ENCODE measurements at places on chromosomes 4 and X.

DNA sequence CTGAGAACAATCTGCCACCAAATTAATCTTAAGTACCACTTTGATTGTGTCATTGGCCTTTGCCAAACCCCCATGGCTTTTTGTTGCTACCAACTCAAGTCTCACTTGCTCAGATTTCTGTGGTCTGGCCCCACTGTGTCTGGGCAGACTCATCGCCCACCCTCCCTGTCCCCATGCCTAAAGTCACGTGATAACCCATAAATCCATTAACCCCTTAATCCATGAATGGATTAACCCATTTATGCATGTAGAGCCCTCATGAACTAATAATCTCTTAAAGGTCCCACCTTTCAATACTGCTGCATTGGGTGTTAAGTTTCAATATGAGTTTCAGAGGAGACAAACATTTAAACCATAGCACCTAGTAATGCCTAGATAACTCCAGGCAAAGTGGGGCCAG, 78.5 kb upstream of the BLTP1 start:
- no peak for DNase-seq

GRCh38 chr4:129545599-129546278, 449.8 kb downstream of the C4orf33 start:
- DNase-seq = peak; percentile 86

DNA sequence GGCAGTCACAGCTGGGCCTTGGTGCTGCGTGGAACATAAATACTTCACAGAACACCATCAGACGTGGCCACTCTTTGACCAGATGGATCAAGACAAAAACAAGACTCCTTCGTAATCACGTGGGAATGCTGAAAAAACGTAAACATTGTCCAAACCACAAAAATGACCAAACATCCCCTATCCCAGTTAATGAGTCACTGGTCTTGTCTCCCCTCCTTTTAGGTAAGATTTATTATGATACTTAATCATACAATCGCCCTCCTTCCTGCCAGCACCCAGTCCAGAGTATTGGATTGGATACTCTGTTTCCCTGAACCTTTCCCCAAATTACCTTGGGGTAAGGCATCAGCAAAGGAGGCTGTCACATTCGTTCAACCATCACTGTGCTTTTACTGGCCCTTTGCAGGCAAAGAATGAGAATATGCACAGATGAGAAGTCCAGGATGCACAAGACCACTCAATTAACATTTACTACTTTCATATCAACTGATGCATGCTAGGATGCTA, 601 bp upstream of the TCEANC start:
- no peak for DNase-seq

- no peak for DNase-seq
These were observed 188.4 kb upstream of the TRPC5 start for GRCh38 chrX:112270991-112271390.

GRCh38 chr4:113757486-113757885, 4.1 kb downstream of the CAMK2D start:
- DNase-seq = no peak

- no peak for DNase-seq
These were observed 218.8 kb downstream of the C4orf33 start for GRCh38 chr4:129314781-129315180.

- DNase-seq = no peak
These were observed 23.8 kb downstream of the ARHGAP10 start for GRCh38 chr4:147755561-147756295.

DNA sequence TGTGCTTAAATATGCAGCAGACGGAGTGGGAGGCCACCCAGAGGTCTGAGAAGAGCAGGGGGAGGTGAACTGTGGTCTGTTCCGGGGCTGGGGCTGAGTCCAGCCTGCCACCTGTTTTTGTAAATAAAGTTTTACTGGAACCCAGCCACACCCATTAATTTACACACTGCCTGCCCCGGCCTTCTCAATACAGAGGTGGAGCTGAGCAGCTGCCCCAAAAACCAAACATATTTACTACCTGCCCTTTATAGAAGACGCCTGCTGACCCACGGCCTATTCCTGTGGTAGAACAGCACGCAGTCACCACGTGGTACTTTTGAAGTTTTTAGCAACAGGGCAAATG, 45.9 kb downstream of the FGFRL1 start:
- DNase-seq = no peak

- DNase-seq = no peak
These were observed 38.1 kb upstream of the NOCT start for GRCh38 chr4:138977524-138977923.

DNA sequence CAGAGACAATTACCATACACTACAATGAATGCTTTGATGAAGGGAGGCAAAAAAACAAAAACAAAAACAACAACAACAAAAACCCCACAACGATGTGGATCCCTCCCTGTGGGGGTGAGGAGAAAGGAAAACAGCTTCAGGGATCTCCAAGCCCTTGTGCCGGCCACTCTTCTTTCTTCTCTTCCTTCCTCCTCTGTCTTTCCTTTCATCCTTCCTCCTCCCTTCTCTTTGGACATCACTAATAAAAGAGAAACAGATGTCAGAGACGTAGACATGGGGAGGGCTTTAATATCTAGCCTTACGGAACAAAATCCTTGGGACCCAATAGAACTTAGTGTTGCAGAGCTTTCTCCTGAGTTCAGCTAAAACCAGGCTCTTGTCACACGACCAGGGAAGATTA, 18.8 kb upstream of the STX18 start:
- DNase-seq = no peak

- no peak for DNase-seq
These were observed 125.6 kb downstream of the THOC2 start for GRCh38 chrX:123607270-123607669.

- DNase-seq = no peak
These were observed 39.9 kb downstream of the SH3BGRL start for GRCh38 chrX:81241753-81242152.

DNA sequence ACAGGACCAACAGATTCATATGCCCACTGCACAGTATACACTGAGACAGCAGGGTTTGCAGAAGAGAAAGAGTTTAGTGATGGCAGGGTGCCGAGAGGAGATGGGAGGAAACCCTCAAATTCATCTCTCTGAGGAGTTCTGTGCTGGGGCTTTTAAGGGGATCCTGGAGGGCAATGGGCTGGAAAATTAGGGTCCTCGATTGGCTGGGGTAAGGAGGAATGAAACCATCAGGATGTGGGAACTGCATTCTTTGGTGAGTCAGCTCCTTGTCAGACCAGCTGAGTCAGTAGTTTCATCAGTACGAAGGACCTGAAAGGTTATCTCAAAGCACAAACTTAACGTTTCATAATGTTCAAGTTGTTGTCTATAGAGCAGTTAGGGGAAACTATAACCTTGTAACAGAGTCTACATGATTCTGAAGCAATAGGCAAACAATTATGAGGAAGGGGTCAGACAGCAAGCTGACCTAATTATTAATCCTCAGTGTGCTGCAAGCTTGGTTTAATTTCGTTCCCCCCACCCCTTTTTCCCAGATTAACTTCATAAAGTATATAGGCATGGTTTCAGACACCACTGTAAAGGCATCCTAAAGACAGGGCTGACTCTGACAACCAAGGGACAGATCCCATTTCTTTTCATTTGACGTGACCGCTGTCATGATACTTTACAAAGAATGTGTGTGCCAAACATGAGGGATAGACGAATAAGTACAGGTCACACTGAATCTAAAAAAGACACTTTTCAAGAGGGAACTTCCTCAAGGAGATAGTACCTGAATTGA, 1.5 kb upstream of the MSMO1 start:
- DNase-seq = no peak

- DNase-seq = peak; percentile 68
These were observed 36.1 kb downstream of the NBDY start for GRCh38 chrX:56764975-56765791.
